Mammary epithelial cell (primary cell): ENCODE measurements at places on chromosomes 16 and 17. TPM values are rescaled to one million over a fixed set of nuclear protein-coding genes. Genes with fewer than 3 reads are reported as not detected.

The PRR29 gene
- 0.09 TPM in 1 of 2 replicates, not detected in the other for total RNA-seq

The LGALS9 gene
- total RNA-seq: 0.17 TPM

The ZFHX3 gene
- 11.3 and 12.0 TPM in 2 replicates for total RNA-seq

The ZSCAN10 gene
- total RNA-seq: not detected

The ASPHD1 gene
- 1.5 TPM for total RNA-seq

The FMNL1 gene
- total RNA-seq: 3.5 TPM

The SLC13A2 gene
- not detected in 2 replicates for total RNA-seq

The VAT1L gene
- not detected in 2 replicates for total RNA-seq

The CNTNAP4 gene
- 7.7 and 17.7 TPM in 2 replicates for total RNA-seq

The ACSM2A gene
- total RNA-seq: not detected in 2 replicates

The HASPIN gene
- total RNA-seq: 2.0 TPM

The TXNDC17 gene
- 319 TPM for total RNA-seq
